ENCODE measurements at places on chromosomes 7 and 10.

DNA sequence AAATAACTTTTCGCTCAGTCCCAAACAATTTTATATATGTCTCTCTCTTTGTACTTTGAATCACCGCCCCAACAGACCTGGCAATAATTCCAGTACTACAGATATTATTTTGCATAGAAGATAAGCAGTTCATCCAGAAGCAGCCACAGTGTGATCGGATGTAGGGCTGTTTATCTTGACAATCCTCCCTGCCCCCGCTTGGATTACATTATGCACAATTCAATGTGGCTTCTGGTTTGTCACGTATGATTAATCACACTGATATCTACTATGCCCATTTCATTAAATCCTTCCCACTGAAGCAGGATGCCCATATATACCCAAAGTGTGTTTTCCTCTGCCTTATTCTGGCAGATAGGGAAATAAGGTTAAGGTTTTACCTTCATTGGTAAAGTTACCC, 115.2 kb downstream of the PDE1C start:
- no peaks in the 10 kb centered on the region for H3K27me3 ChIP-seq
- no peaks in the 10 kb centered on the region for H3K36me3 ChIP-seq
- no peak overlapping the region for H3K4me3 ChIP-seq
- no peaks in the 10 kb centered on the region for H3K4me1 ChIP-seq
- H3K27ac ChIP-seq, result no peak overlapping the region

DNA sequence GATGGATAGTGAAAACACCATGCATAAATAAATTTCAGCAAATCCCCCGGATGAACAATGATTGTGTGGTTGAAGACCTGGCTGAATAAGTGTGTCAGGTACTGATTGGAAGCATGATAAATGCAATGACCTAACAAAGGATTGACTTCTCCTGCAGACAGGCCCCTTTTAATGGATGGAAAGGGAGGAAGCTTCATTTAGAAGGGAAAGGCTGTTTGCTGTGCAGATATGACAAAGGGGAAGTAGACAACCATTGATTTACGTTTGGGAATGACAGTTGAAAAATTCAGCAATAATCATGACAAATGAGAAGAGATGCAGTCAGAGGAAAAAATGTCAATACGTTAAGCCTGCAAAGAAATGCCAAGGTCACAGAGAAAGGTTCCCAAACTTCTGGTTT, 503.8 kb downstream of the LRMDA start:
- no peak overlapping the region for H3K27ac ChIP-seq
- no peak overlapping the region for H3K4me3 ChIP-seq
- H3K27me3 ChIP-seq, result no peaks in the 10 kb centered on the region
- no peak for DNase-seq
- no peaks in the 10 kb centered on the region for H3K4me1 ChIP-seq
- no peaks in the 10 kb centered on the region for H3K36me3 ChIP-seq

DNA sequence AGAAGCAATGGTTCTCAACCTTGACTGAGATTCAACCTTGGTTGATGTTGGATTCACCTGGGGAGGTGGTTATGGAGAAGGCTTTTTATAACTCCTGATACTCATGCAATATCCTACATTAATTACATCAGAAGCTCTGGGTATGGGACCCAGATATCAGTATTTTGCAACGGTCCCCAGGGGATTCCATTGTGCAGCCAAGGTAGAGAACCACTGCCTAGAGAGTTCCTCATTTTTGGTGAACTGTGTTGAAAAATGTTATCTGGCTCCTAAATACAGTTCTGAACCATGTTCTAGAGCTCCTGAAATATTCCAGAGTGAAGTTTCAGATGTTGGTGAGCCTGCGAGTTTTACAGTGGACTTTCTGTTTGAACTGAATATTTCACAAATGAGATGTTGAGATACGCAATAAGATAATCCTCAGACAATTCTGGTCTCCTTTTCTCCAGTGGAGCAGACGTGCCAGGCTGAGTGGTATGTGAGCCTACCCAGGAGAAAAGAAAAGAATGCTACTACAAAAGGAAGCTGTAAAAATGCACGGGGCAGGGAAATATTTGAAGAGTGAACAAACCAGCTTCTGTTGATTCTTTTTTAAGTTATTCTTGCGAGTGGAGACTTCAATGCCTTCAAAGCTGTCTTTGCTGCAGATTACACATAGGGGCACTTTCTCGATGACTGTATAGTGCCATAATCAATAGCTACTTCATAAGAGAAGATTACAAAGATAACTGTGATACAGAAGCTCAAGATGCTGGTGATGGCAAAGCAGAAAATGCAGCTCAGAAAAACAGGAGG, 13.6 kb upstream of the C10orf120 start:
- H3K4me1 ChIP-seq, result no peaks in the 10 kb centered on the region
- no peak overlapping the region for H3K4me3 ChIP-seq
- H3K36me3 ChIP-seq, result no peaks in the 10 kb centered on the region
- no peak for DNase-seq
- no peak overlapping the region for H3K27ac ChIP-seq

- peaks cover 6% of the 10 kb centered on the region for H3K4me1 ChIP-seq
- no peak overlapping the region for H3K4me3 ChIP-seq
- DNase-seq, result no peak
- no peaks in the 10 kb centered on the region for H3K27me3 ChIP-seq
- H3K27ac ChIP-seq, result peak overlapping the region; percentile 63
- no peaks in the 10 kb centered on the region for H3K36me3 ChIP-seq
Observed at GRCh38 chr10:112815269-112816032, 134.6 kb upstream of the TCF7L2 start.

DNA sequence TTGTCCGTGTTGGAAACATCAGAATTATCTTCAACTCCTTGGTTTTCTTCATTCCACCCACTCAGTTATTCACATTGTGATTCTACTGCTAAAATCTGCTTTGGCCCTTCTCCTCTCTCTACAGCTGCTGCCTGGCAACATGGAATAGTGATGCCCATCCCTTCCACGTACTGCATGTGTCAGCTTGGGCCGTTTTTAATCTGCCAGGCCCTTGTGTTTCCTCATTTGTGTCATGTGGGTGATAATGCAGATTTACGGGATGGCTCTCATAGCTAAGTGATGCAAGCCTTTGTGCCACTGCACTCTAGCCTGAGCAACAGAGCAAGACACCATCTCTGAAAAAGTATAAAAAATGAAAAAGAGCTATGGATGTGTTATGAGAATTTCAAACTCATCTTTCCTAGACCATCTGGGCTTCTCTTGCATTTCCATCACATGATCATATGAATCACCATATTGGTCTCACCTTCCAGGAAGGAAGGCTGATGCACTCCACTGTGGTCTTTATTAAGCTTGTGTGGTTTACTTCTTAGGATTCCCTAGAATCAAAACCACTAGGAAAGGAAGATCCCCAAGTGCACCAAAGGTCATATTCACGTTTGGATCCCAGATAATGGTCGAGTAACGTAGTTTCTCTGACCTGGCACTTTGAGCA, 20.6 kb upstream of the CELF2 start:
- H3K27ac ChIP-seq, result no peak overlapping the region
- no peak overlapping the region for H3K4me3 ChIP-seq
- no peaks in the 10 kb centered on the region for H3K27me3 ChIP-seq
- no peaks in the 10 kb centered on the region for H3K36me3 ChIP-seq

DNA sequence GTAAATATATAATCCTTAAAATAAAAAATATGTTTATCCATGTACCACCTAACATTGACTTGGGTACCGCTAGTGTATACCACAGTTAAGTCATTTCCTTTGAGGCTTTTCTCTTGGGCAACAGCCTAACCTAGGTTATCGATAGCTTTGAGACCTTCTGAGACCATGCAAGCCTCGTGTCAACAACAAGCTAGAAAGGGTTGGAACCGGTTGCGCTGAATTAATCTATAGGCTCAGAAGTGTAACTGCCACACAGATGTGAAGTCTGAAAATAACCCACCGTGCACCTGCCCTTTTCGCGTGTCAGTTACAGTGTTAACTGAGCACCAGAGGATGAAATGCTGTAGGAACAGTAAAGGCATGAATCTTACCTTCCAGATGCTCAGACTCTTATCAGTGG, 59.8 kb downstream of the ARID5B start:
- H3K27me3 ChIP-seq, result no peaks in the 10 kb centered on the region
- H3K27ac ChIP-seq, result no peak overlapping the region
- no peak overlapping the region for H3K4me3 ChIP-seq

DNA sequence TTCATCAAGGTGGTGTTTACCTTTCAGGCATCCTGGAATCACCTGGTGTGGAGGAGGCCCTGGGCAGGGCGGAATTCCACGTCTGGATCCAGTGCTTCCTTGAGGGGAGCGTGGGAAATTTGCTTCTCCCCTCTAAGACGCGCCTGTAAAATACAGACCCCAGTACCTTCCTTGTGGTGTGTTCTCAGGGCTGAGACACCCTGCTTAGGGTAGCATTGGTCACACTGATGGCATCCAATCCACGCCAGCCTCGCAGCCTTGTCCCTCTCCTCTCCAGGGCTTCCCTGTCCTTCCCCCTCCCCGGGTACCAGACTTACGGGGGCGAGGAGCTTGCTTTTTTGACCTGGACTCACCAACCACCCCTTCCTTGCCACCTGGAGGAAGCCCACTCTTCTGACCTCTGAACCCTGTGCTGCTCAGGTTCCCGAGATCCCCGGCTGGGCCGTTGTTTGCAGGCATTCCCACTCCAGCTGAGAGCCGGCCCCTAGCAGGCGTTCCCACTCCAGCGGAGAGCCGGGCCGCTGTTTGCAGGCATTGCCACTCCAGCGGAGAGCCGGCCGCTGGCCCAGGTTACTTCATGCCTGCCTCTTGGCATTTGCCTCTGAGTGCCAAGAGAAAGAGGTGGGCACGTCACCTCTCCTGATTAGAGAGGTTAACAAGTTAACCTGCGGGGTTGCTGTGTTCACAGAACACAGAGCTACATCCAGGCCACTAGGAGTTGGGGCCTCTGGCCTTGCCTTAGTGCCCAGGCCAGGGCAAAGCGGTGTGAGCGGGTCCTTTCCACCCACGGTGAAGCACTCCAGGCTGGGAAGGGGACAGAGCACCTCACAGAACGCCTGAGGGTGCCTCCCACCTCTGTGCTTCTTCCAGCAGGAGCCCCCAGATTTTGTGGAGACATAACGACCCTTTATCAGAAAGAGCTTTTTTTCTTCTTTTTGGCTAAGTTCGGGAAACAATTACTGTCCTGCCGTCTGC, 254.0 kb upstream of the PPP2R2D start:
- no peak overlapping the region for H3K27ac ChIP-seq
- H3K27me3 ChIP-seq, result no peaks in the 10 kb centered on the region
- no peak overlapping the region for H3K4me3 ChIP-seq
- DNase-seq, result no peak
- H3K4me1 ChIP-seq, result no peaks in the 10 kb centered on the region

GRCh38 chr7:80498481-80499349, 13.1 kb downstream of the GNAT3 start:
- H3K36me3 ChIP-seq, result no peaks in the 10 kb centered on the region
- H3K4me1 ChIP-seq, result no peaks in the 10 kb centered on the region
- H3K4me3 ChIP-seq, result no peak overlapping the region
- H3K27ac ChIP-seq, result no peak overlapping the region

- H3K4me1 ChIP-seq, result no peaks in the 10 kb centered on the region
- no peaks in the 10 kb centered on the region for H3K27me3 ChIP-seq
- no peak overlapping the region for H3K27ac ChIP-seq
Observed at GRCh38 chr7:115549910-115550309, 480.7 kb downstream of the TFEC start.

- peaks cover 2% of the 10 kb centered on the region for H3K27me3 ChIP-seq
- no peak for DNase-seq
- H3K36me3 ChIP-seq, result no peaks in the 10 kb centered on the region
- no peak overlapping the region for H3K27ac ChIP-seq
- H3K4me1 ChIP-seq, result no peaks in the 10 kb centered on the region
Observed at GRCh38 chr7:42128703-42129102, 108.3 kb downstream of the GLI3 start.

DNA sequence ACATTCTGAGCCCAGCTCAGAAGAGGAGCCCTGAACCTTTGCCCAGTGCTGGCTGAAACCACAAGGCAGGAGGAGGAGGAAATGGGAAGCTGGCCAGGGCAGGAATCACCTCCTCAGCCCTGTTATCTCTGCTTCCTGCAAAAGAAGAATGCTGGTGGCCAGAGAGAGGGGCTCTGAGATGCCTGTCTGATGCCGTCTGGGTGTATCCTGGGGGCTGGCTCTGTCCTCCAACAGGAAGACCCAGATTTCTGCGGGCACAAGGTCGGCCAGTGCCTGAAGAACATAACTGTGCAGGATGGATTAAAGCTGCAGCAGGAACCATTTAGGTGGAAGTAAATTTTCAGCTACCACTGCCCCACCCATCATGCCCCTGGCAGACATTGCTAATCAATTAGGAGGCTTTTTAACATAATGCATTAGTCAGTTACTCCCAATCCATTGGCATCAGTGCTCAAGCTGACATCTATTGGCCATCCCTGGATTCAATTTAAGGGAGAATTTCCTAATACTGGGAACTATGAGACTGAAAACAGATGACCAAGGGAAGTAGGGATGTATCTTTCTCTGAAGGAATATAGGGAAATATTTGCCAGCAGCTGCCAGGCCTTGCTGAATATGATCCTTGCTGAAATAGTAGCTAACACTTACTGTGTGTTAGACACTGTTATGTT, 67.7 kb downstream of the COL13A1 start:
- no peak for DNase-seq
- no peaks in the 10 kb centered on the region for H3K27me3 ChIP-seq
- H3K4me1 ChIP-seq, result peaks cover 2% of the 10 kb centered on the region
- no peak overlapping the region for H3K27ac ChIP-seq
- no peaks in the 10 kb centered on the region for H3K36me3 ChIP-seq

DNA sequence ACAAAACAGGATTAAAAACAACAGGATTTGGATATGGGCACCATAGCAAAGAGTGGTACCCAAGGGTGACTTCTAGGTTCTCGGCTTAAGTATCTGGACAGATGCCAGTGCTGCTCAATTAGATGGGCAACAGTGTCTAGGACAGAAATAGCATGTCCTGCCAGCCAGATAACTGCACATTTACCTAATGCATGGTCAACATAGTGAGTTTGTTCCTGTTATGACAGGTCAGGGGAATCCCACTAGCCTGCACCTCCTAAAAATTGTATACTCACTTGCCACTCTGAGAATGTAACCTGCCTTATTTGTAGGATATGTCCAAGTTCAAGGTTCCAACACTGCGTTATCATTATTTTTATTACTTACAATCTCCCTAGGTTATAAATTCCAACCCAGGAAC, 471.7 kb downstream of the GRM8 start:
- H3K27me3 ChIP-seq, result no peaks in the 10 kb centered on the region
- DNase-seq, result no peak
- H3K4me3 ChIP-seq, result no peak overlapping the region

GRCh38 chr7:46054915-46055314, 133.8 kb upstream of the IGFBP3 start:
- H3K4me1 ChIP-seq, result no peaks in the 10 kb centered on the region
- H3K27me3 ChIP-seq, result no peaks in the 10 kb centered on the region
- no peak for DNase-seq
- H3K36me3 ChIP-seq, result no peaks in the 10 kb centered on the region
- H3K4me3 ChIP-seq, result no peak overlapping the region
- H3K27ac ChIP-seq, result no peak overlapping the region

DNA sequence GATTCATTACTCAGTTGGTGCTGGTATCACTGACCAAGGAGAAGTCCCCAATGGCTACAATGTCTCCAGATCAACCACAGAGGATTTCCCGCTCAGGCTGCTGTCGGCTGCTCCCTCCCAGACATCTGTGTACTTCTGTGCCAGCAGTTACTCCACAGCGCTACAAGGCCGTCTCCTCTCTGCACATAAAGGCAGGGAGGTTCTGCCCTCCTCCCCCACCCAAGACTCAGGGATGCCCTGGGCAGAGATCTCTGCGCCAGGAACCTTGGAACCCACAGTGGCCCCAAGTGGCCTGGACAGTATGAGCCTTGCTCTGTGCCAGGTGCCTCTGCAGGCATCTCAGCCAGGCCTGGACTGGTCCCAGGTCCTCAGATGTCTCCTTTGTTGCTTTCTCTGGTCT, 193.4 kb upstream of the PRSS58 start:
- no peaks in the 10 kb centered on the region for H3K36me3 ChIP-seq
- no peaks in the 10 kb centered on the region for H3K27me3 ChIP-seq
- DNase-seq, result no peak
- H3K4me3 ChIP-seq, result no peak overlapping the region
- H3K27ac ChIP-seq, result no peak overlapping the region
- no peaks in the 10 kb centered on the region for H3K4me1 ChIP-seq
